Activated T-helper 2 cell treated with anti-CD3 and anti-CD28 coated beads, Interferon-gamma antibody, Interleukin-2, Interleukin-4, amounts not matched to agents 10 μg/mL and 5 μg/mL and 100 μg/mL, durations not matched to agents 14 hours and 24 hours and 36 hours (primary cell): ENCODE measurements at places on chromosomes 2 and 18.

- peaks cover 7% of the 10 kb centered on the region for H3K4me1 ChIP-seq
- peaks cover 50% of the 10 kb centered on the region for H3K36me3 ChIP-seq
- H3K27me3 ChIP-seq: no peaks in the 10 kb centered on the region
- DNase-seq: no peak
- H3K27ac ChIP-seq: no peak overlapping the region
These were observed 49.6 kb upstream of the PTH2R start for GRCh38 chr2:208356846-208357574.

DNA sequence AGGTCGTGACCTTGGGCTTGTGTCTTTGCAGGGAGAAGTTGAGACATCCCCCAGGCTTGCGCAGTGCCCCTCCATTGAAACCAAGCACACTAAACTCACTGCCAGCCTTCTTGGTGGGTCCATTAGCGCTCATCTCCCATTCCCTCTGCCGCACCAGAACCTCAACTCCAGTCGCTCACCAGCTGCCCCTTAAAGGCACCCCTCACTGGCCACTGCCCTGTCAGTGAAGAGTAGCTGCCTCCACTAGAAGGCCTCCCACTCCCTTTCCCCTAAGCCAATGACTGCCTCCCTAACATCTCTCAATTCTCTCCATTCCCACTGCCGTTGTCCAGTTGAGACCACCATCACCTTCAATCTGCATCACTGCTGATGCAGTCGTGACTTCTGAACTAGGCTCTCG is 114.8 kb upstream of the EPC2 start:
- H3K36me3 ChIP-seq: no peaks in the 10 kb centered on the region
- H3K27me3 ChIP-seq: no peaks in the 10 kb centered on the region
- H3K27ac ChIP-seq: peak overlapping the region; percentile 28
- peaks cover 50% of the 10 kb centered on the region for H3K4me1 ChIP-seq

DNA sequence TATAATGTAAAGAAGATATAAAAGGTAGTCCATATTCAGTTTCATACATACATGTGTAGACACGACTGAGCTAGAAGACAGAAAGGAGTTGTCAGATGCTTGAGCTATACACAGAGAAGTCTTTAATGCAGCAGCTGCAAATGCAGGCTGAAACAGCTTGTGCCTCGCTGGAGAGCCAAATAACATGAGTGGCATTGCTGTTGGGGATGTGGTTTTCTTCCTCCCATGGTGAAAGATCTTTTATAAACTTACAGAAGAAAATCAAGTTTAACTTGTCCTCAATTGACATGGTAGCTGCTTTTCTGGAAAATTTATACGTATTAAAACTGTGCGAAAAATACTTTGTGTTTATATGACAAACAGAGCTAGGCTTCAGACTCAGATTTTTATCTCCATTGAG is 16.4 kb upstream of the IL1R1 start:
- no peak overlapping the region for H3K4me3 ChIP-seq
- no peak for DNase-seq
- H3K4me1 ChIP-seq: peaks cover 13% of the 10 kb centered on the region
- no peak overlapping the region for H3K27ac ChIP-seq
- H3K36me3 ChIP-seq: no peaks in the 10 kb centered on the region
- peaks cover 32% of the 10 kb centered on the region for H3K27me3 ChIP-seq

- no peak for DNase-seq
- no peaks in the 10 kb centered on the region for H3K36me3 ChIP-seq
- peaks cover 27% of the 10 kb centered on the region for H3K4me1 ChIP-seq
- H3K27ac ChIP-seq: no peak overlapping the region
- H3K27me3 ChIP-seq: peaks cover 10% of the 10 kb centered on the region
These were observed 101.0 kb downstream of the ALPK2 start for GRCh38 chr18:58527952-58528287.

DNA sequence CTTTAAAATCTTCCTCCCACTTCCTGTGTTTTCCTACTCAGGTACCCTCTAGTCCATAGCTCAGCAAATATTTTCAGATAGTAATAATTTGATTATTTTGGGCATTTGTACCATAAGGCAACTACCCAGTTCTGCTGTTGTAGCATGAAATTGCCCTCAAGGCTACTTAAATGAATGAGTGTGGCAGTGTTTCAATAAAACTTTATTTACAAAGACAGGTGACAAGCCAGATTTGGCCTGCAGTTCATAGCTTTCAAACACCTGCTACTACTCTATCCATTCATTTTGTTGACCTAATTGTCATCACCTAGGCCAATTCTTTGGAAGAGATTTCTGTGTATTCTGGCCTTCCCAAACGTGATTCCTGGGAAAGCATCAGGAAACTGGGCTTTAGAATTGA is 28.9 kb downstream of the NYAP2 start:
- no peak overlapping the region for H3K4me3 ChIP-seq
- no peak for DNase-seq
- no peaks in the 10 kb centered on the region for H3K4me1 ChIP-seq

- no peak for DNase-seq
- no peaks in the 10 kb centered on the region for H3K4me1 ChIP-seq
- no peak overlapping the region for H3K27ac ChIP-seq
- H3K4me3 ChIP-seq: no peak overlapping the region
- H3K36me3 ChIP-seq: no peaks in the 10 kb centered on the region
These were observed 73.9 kb downstream of the KYNU start for GRCh38 chr2:142951190-142952007.

DNA sequence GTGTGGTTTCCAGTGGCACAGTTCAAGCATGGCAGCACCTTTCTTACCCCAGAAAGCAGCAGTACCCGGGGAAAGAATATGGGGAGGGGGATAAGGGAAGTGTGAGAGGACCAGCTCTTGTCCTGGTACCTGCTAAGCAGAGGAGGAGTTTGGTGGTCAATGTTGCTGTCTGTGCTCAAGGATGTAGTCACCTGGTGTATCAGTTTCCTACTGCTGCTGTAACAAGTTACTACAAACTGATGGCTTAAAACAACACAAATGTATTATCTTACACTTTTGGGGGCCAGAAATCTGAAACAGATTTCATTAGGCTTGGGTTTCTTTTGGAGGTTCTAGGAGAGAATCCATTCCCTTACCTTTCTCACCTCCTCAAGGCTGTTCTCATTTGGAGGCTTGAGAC is 77.5 kb downstream of the VSNL1 start:
- no peak for DNase-seq
- no peak overlapping the region for H3K4me3 ChIP-seq
- H3K27me3 ChIP-seq: peaks cover 4% of the 10 kb centered on the region
- peaks cover 4% of the 10 kb centered on the region for H3K4me1 ChIP-seq
- no peak overlapping the region for H3K27ac ChIP-seq

- no peak overlapping the region for H3K27ac ChIP-seq
- no peaks in the 10 kb centered on the region for H3K36me3 ChIP-seq
- no peak for DNase-seq
These were observed 161.7 kb downstream of the MREG start for GRCh38 chr2:215851696-215852095.

GRCh38 chr18:65753520-65753919 is 2.7 kb downstream of the CDH7 start:
- no peak overlapping the region for H3K4me3 ChIP-seq
- DNase-seq: no peak
- H3K36me3 ChIP-seq: no peaks in the 10 kb centered on the region

DNA sequence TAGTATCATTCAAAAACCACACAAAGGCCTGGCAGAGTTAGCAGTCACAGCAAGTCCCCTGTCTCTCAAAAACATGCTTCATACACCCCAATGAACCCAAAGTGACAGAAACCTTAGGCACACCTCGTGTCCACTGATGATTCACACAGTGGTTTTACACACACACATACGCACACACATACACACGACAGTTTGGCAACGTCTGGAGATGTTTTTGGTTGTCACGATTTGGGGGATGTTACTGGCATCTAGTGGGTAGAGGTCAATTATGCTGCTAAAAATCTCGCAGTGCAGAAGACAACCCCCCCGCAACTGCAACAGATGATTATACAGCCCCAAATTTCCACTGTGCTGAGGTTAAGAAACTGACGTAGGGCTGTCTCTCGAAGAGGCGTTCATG is 72.9 kb upstream of the PARD3B start:
- H3K27me3 ChIP-seq: peaks cover 4% of the 10 kb centered on the region
- H3K36me3 ChIP-seq: no peaks in the 10 kb centered on the region
- H3K4me1 ChIP-seq: no peaks in the 10 kb centered on the region
- no peak overlapping the region for H3K27ac ChIP-seq

DNA sequence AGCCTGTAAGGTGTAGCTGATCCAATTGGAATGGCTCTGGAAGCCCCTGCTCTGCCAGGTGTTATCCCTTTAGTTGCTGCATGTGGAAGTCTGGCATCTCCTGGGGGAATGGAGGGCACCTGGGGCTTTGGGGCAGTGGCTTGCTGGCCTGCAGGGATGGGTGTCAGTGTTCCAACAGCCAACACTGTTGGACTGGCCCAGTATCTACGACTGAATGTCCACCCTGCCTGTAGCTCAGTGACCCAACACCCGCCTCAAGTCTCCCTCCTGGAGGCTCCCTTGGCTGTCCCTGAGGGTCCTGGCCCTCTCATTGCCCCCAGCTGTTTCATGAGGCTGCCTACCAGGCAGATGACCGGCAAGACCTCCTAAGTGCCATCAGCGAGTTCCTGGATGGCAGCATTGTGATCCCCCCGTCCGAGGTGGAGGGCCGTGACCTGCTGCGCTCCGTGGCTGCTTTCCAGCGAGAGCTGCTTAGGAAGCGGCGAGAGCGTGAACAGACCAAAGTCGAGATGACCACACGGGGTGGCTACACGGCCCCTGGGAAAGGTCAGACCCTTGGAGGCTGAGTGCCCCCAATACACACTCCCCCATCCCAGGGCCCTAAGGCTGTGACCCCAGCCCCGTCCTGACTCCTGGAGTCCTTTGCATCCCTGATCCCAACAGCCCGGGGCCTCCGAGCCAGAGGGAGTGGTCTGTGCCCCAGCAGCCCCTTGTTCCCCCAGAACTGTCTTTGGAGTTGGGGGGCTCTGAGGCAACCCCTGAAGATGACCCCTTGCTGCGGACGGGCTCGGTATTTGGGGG is 7.7 kb downstream of the SLC4A3 start:
- no peak overlapping the region for H3K4me3 ChIP-seq
- no peaks in the 10 kb centered on the region for H3K36me3 ChIP-seq
- H3K27ac ChIP-seq: no peak overlapping the region

GRCh38 chr18:25895518-25895917 is 194.9 kb downstream of the SS18 start:
- DNase-seq: no peak
- H3K4me3 ChIP-seq: no peak overlapping the region
- no peaks in the 10 kb centered on the region for H3K4me1 ChIP-seq
- H3K27me3 ChIP-seq: peaks cover 8% of the 10 kb centered on the region
- no peak overlapping the region for H3K27ac ChIP-seq

DNA sequence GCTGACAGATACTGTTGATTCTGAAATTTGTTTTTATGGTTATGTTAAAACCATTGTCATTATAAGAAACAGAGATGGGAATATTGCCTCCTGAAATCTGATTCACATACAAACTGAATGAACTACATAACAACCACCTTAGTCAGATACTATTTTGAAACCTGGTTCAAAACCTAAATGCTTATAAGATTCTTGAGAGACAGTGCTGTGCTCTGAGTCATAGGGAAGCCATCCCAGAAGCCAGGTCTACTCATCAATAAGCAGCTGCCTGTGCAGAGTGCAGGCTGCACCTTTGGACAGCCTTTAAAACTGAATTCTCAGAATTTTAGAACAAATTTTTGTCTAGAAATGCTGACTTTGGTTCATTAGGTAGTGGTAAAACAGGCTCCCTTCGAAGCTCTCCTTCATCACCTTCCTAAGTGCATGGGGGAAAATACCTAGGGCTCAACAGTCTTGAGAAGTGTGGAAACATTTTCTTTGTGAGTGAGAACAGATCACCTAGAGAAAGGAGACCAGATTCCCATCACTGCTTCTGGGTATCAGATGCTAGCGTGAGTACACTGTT is at the start of gene SERPINB7:
TSS of gene SERPINB7 (plus strand) at position 253 of the 565 bp plus-strand sequence. CDS start 6,955 bp downstream, outside the sequence.
- DNase-seq: no peak
- H3K27ac ChIP-seq: no peak within 1 kb of the TSS
- no peaks in the 10 kb centered on the region for H3K4me1 ChIP-seq
- peaks cover 3% of the 10 kb centered on the region for H3K27me3 ChIP-seq
- H3K4me3 ChIP-seq: no peak within 1 kb of the TSS

GRCh38 chr2:121014876-121015275 is 270.1 kb downstream of the TFCP2L1 start:
- H3K27me3 ChIP-seq: no peaks in the 10 kb centered on the region
- no peaks in the 10 kb centered on the region for H3K36me3 ChIP-seq
- H3K4me3 ChIP-seq: no peak overlapping the region

- DNase-seq: no peak
- H3K36me3 ChIP-seq: no peaks in the 10 kb centered on the region
- no peak overlapping the region for H3K4me3 ChIP-seq
- H3K27me3 ChIP-seq: no peaks in the 10 kb centered on the region
- H3K4me1 ChIP-seq: no peaks in the 10 kb centered on the region
These were observed 462.6 kb downstream of the SLC4A3 start for GRCh38 chr2:220090050-220090449.

DNA sequence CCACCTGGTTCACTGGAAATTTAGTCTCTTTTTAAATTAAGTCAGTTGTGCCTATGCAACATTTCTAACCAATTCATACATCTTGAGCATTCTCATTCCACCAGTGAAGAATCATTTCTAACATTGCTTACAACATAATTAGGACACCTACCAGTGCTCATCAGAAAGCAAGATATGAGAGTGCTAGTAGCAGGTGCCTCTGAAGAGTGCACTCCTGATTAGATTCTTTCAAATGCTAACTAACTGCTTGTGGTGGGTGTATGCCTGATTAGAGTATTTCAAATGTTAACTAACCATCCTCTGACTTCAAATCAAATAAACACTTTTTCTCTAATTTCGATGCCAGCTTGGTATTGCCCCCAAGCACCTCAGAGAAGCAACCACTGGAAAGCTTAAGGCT is 124.3 kb upstream of the DNAJC10 start:
- peaks cover 2% of the 10 kb centered on the region for H3K27me3 ChIP-seq
- H3K27ac ChIP-seq: no peak overlapping the region
- H3K36me3 ChIP-seq: no peaks in the 10 kb centered on the region
- H3K4me3 ChIP-seq: no peak overlapping the region

DNA sequence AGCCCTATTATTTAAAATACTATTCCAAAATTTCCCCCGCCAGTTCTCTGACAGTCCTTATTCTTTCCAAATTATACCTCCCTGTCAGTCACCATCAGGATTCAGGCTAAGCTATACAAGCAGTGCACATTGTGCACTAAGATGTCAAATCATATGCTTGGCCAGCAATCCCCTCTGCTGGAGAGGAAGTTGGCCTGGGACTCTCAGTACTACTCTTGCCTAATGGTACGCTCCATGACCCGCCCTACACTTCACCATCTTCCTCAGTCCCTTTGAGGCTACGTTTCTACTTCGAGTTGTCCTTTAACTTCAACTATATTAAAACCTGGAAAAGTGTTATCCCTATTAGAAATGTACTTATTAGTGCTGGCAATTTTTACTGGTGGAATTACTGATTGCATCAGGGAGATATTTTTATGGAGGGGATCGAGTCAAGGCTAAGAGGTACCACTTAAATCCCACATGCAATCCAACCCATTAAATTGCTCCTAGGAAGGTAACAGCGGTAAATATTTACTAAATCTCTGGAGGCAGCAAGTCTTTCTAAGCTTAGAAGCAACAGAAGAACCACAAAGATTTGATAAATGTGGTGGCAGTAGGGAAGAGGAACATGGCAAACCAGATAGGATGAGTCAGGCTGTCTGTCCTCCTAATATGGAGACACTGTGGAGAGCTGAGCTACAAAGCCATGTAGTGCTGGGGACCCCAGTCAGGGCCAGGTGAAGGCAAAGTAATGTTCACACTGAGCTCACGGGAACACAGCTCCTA is 2.7 kb downstream of the USP40 start:
- H3K4me3 ChIP-seq: no peak overlapping the region
- no peak for DNase-seq
- no peak overlapping the region for H3K27ac ChIP-seq
- peaks cover 3% of the 10 kb centered on the region for H3K4me1 ChIP-seq
- H3K36me3 ChIP-seq: peaks cover 11% of the 10 kb centered on the region

GRCh38 chr18:6866552-6867085 is 137.1 kb downstream of the ARHGAP28 start:
- H3K27me3 ChIP-seq: no peaks in the 10 kb centered on the region
- no peaks in the 10 kb centered on the region for H3K36me3 ChIP-seq
- no peak overlapping the region for H3K4me3 ChIP-seq
- DNase-seq: no peak
- no peak overlapping the region for H3K27ac ChIP-seq
- no peaks in the 10 kb centered on the region for H3K4me1 ChIP-seq
